ENCODE measurements at places on chromosomes 5 and 9. TPM values are rescaled to one million over a fixed set of nuclear protein-coding genes. Genes with fewer than 3 reads are reported as not detected.

GRCh38 chr9:109770101-109770500, 9.9 kb upstream of the PALM2AKAP2 start:
- no peaks in the 10 kb centered on the region for H3K36me3 ChIP-seq
- H3K27me3 ChIP-seq = peaks cover 26% of the 10 kb centered on the region
- H3K27ac ChIP-seq = no peak overlapping the region
- no peaks in the 10 kb centered on the region for H3K4me1 ChIP-seq

- no peak for DNase-seq
- no peak overlapping the region for H3K27ac ChIP-seq
- no peaks in the 10 kb centered on the region for H3K27me3 ChIP-seq
- H3K36me3 ChIP-seq = peaks cover 12% of the 10 kb centered on the region
- peaks cover 24% of the 10 kb centered on the region for H3K4me1 ChIP-seq
Observed at GRCh38 chr9:15253197-15253596, 53.8 kb downstream of the TTC39B start.

DNA sequence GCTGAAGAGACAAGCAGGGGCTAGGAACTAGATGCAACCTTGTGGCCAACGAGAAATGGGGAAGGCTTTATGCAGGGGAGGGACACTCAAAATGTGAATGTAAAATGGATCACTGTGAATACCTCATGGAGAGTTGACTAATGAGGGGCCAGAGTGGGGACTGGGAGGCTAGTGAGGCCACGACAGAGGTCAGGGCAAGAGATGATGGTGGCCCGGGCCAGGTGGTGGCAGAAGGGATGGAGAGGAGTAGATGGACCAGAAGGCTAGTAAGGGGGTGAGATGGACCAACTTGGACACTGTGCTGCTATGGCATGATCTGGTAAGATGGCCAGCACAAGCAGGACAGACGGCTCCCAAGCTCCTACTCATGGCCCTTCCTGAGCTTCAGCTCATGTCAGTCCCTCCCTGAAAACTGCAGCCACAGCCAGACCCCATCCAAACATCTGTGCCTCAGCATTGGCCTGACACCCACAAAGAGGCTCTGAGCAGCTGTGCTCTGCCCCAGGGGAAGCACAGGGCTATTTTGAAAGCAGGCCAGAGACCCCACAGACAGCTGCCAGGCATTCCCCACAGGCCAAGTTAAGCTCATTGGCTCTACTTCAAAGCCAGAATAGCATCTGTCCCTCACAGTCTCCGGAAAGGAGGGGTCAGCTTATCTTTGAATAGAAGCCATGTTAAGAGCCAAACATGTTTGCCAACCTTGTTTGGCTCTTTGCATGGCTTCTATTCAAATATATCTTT, 22.1 kb downstream of the P4HA2 start:
- peaks cover 7% of the 10 kb centered on the region for H3K4me1 ChIP-seq
- peaks cover 5% of the 10 kb centered on the region for H3K36me3 ChIP-seq
- H3K27me3 ChIP-seq = peaks cover 5% of the 10 kb centered on the region
- DNase-seq = no peak
- no peak overlapping the region for H3K27ac ChIP-seq
- no peak overlapping the region for H3K4me3 ChIP-seq

DNA sequence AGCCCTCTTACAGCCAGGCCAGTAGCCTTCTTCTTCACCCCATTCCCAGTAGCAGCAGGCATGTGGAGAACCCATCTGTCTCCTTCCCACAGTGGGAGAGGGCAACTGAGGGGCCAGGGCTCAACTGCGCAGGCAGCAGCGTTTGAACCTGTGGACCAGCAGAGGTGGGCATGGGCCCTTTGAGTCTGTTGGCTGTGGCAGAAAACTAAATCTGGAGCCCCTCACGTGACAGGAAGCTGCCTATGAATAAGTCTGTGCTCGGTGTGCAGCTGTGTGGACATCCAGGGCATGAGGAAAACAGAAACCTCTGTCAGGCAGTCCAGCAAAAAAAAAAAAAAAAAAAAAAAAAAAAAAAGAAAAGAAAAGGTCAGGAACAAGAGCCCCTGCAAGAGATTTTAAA, 189.2 kb upstream of the NR3C1 start:
- H3K27me3 ChIP-seq = no peaks in the 10 kb centered on the region
- peaks cover 15% of the 10 kb centered on the region for H3K4me1 ChIP-seq
- H3K36me3 ChIP-seq = no peaks in the 10 kb centered on the region
- H3K27ac ChIP-seq = no peak overlapping the region

GRCh38 chr9:108861464-108861863, 602 bp upstream of the ACTL7A start:
- no peak for DNase-seq
- H3K4me1 ChIP-seq = peaks cover 4% of the 10 kb centered on the region
- peaks cover 4% of the 10 kb centered on the region for H3K27me3 ChIP-seq

DNA sequence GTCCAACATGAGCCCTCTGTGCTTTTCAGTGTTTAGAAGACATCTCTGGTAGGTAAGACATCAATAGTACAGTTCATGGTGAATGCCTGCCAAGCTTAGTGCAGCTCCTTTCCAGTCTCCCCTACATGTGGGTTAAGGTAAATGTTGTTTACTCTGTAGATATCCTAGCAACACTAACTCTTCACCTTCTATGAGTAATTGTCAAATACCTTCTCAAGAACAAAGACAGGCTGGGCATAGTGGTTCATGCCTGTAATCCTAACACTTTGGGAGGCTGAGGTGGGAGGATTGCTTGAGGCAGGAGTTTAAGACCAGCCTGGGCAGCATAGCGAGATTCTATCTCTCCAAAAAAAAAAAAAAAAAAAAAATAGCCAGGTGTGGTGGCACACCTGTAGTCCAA, 18.7 kb upstream of the RASGRF2 start:
- H3K27me3 ChIP-seq = no peaks in the 10 kb centered on the region
- H3K36me3 ChIP-seq = no peaks in the 10 kb centered on the region
- H3K4me1 ChIP-seq = peaks cover 4% of the 10 kb centered on the region
- H3K4me3 ChIP-seq = no peak overlapping the region
- no peak overlapping the region for H3K27ac ChIP-seq
- DNase-seq = no peak

- H3K27ac ChIP-seq = no peak overlapping the region
- H3K4me3 ChIP-seq = no peak overlapping the region
- no peaks in the 10 kb centered on the region for H3K36me3 ChIP-seq
- no peak for DNase-seq
- H3K4me1 ChIP-seq = peaks cover 10% of the 10 kb centered on the region
- H3K27me3 ChIP-seq = no peaks in the 10 kb centered on the region
Observed at GRCh38 chr9:38051780-38052546, 17.1 kb downstream of the SHB start.

GRCh38 chr5:143693651-143694252, 118.2 kb upstream of the HMHB1 start:
- peaks cover 6% of the 10 kb centered on the region for H3K36me3 ChIP-seq
- H3K27ac ChIP-seq = no peak overlapping the region
- H3K4me1 ChIP-seq = peaks cover 12% of the 10 kb centered on the region
- no peak overlapping the region for H3K4me3 ChIP-seq
- peaks cover 3% of the 10 kb centered on the region for H3K27me3 ChIP-seq

- no peaks in the 10 kb centered on the region for H3K27me3 ChIP-seq
- H3K4me3 ChIP-seq = no peak overlapping the region
- DNase-seq = no peak
- peaks cover 6% of the 10 kb centered on the region for H3K36me3 ChIP-seq
- H3K27ac ChIP-seq = no peak overlapping the region
Observed at GRCh38 chr5:10213316-10213715, 36.4 kb downstream of the ATPSCKMT start.

DNA sequence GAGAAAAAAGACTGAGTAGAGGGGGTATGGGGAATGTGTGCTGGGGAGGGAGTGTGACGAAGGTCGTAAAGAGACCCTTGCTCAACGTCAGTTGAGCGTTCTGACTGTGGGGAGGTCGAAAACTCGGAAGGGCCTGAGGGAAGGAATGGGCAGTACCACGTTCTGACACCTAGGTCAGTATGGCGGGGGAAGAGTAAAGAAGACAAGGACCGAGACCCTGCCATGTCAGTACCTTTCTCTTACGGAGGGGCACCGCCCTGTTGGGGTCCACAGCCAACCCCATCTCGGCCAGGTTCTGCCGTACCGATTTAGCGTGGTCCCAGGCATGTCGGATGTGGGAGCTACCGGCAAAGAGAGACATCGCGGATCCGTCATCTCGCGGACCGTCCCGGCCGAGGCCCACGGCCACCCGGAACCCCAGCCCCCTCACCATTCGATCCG, 375 bp downstream of the NOP16 start:
- peak overlapping the region; percentile 98 for H3K4me3 ChIP-seq
- H3K27me3 ChIP-seq = no peaks in the 10 kb centered on the region
- H3K27ac ChIP-seq = peak overlapping the region; percentile 100
- peaks cover 53% of the 10 kb centered on the region for H3K36me3 ChIP-seq
- peaks cover 27% of the 10 kb centered on the region for H3K4me1 ChIP-seq
- DNase-seq = no peak

DNA sequence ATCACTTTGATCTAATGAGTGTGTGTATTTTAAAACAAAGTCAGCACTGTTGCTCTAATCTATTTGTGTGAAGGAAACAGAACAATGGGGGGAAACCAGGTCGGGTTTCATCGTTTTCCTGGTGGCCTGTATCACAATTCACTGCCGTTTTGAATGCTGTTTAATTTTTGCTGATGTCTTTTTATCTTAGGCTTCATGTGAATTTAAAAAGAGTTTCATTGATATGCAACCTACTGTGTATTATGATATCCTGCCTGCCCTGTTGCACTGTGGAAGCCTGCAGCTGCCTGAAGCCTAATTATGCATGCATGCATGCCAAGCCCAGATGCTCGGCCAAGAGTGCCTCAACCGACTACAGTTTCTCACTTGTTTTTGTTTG, 307.5 kb downstream of the ZNF608 start:
- H3K27ac ChIP-seq = no peak overlapping the region
- H3K36me3 ChIP-seq = no peaks in the 10 kb centered on the region
- no peaks in the 10 kb centered on the region for H3K4me1 ChIP-seq
- no peak for DNase-seq
- no peak overlapping the region for H3K4me3 ChIP-seq
- no peaks in the 10 kb centered on the region for H3K27me3 ChIP-seq

GRCh38 chr5:175860531-175861045, 10.8 kb upstream of the CPLX2 start:
- H3K27me3 ChIP-seq = peaks cover 4% of the 10 kb centered on the region
- DNase-seq = no peak
- no peak overlapping the region for H3K4me3 ChIP-seq

GRCh38 chr5:172721455-172722326, 49.3 kb downstream of the DUSP1 start:
- no peak for DNase-seq
- H3K4me3 ChIP-seq = no peak overlapping the region
- H3K4me1 ChIP-seq = peaks cover 4% of the 10 kb centered on the region
- no peaks in the 10 kb centered on the region for H3K27me3 ChIP-seq

GRCh38 chr5:57436586-57436985, 46.0 kb downstream of the ACTBL2 start:
- H3K4me3 ChIP-seq = no peak overlapping the region
- H3K27me3 ChIP-seq = peaks cover 4% of the 10 kb centered on the region
- no peak for DNase-seq
- H3K27ac ChIP-seq = no peak overlapping the region

- peaks cover 44% of the 10 kb centered on the region for H3K36me3 ChIP-seq
- peak; percentile 32 for DNase-seq
- H3K27me3 ChIP-seq = peaks cover 4% of the 10 kb centered on the region
- H3K27ac ChIP-seq = peak overlapping the region; percentile 97
- peak overlapping the region; percentile 96 for H3K4me3 ChIP-seq
Observed at GRCh38 chr9:128689820-128690683, 1.0 kb downstream of the SET start.

DNA sequence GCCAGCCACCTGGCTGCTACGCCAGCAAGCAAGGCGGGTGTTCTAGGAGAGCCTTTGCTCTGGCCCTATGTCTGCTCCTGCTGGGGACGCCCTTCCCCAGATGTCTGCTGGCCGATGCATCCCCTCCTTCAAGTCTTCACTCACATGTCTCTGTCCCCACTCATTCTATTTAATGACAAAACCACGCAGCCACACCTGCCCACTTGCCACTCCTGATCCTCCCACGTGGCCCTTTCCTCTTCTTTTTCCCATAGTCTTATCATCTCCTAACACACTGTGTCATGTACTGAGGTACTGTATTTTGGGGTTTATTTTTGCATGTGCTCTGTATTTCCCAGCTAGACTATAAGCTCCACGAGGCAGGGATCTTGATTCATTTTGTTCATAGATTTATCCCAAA, 62.0 kb upstream of the HRH2 start:
- H3K27ac ChIP-seq = no peak overlapping the region
- H3K36me3 ChIP-seq = no peaks in the 10 kb centered on the region
- peaks cover 2% of the 10 kb centered on the region for H3K4me1 ChIP-seq
- no peak overlapping the region for H3K4me3 ChIP-seq

DNA sequence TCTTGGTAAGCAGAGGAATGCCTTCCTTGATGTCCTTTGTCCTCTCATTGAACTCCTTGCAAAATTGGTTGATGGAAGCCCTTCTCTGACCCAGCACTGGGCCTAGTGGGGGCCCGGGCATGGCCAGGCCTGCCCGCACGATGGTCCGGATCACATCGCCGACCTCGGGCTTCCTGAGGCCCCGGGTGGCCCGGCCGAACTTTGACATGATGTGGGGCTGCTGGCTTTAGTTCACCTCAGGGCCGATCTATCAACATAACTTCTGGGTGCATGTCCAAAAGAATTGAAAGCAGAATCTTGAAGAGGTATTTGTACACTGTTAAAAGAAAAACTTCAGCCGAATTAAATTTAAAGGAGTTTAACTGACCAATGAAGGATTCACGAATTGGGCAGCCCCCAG, 24.1 kb upstream of the GNPDA1 start:
- no peak overlapping the region for H3K4me3 ChIP-seq
- H3K27me3 ChIP-seq = no peaks in the 10 kb centered on the region
- no peak overlapping the region for H3K27ac ChIP-seq
- H3K36me3 ChIP-seq = peaks cover 13% of the 10 kb centered on the region
- H3K4me1 ChIP-seq = peaks cover 18% of the 10 kb centered on the region

DNA sequence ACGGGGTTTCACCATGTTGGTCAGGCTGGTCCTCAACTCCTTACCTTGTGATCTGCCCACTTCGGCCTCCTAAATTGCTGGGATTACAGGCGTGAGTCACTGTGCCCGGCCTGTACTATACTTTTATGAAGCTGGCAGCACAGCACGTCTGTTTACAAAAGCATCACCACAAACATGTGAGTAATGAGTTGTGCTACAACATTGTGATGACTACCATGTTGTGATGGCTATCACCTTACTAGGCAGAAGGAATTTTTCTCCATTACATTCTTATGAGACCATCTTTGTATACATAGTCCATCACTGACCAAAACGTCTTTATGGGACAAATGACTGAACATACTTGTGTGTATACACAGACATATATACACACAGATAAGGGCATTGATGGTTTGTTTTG, 1019.0 kb downstream of the CDH18 start:
- H3K27ac ChIP-seq = no peak overlapping the region
- no peaks in the 10 kb centered on the region for H3K36me3 ChIP-seq
- DNase-seq = no peak
- no peaks in the 10 kb centered on the region for H3K4me1 ChIP-seq
- no peak overlapping the region for H3K4me3 ChIP-seq

The DOCK8 gene
- total RNA-seq = 132 TPM

The DEPDC1B gene
- total RNA-seq = 25.5 TPM

The DIPK1B gene
- not detected for total RNA-seq
